Midbrain (tissue), 1 donor: ENCODE measurements at places on chromosomes 4 and X.

DNA sequence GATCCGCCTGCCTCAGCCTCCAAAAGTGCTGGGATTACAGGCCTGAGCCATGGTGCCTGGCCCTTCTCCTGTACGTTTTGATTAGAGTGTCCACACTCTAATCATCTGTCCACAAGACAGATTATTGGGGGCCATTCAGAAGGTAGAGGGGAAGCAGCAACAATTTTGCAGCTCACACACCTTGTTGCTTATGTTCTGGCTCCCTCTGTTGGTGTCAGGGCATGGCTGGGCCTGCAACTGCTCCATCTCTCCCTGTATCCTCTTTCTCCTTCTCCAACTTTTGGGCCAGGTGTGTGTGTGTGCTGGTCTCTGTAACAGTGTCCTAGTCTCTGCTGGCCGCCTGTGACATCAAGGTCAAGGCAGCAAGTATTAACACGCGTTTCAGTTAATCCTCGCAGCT, 125.5 kb upstream of the MBNL3 start:
- no peak for DNase-seq

DNA sequence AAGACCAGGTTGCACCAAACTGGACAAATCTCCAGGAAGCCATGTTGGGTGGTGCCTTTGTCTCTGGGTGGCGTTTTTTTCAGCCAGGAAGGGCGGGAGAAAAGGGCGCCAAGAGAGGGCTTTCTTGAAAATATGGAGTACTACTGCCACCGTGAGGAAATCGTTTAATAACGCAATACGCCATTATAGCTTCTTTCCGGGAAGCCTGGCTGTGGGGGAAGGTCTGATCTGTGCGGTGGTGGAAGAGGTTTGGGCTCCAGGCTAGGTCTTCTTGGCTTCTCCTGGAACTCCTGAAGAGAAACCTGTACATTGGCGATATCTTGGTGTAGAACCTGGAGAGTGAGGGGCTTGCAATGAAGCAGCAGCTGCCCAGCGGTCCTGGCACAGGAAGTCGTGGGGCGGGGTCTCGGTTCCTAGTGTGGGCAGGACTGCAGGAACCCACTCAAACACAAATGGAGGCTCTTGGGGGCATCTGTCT, 202.7 kb downstream of the OR13H1 start:
- peak; percentile 86 for DNase-seq

DNA sequence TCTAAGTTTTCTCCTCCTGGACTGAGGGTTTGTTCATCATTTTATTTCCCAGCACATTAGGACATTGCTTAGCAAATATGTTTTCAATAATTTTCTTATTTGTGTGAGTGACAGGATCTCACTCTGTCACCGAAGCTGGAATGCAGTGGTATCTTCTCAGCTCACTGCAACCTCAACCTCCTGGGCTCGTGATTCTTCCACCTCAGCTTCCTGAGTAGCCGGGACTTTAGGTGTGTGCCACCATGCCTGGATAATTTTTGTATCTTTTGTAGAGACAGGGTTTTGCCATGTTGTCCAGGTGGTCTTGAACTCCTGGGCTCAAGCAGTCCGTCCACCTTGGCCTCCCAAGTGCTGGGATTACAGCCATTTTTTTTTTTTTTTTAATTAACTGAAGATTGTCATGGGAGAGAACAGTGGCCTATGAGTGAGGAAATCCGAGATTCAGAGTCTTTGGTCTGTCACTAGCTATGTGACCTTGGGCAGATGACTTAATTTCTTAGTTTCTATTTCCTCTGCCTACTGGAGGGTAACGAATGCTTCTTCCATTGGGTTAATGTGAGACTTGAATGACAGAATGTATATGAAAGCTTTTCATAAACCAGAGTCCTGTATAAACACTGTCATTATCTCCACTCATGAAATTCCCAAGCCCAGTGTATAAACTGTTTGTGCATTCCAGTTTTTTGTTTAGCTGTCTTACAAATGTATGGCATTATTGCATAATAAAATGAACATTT, 23.9 kb downstream of the MOB1B start:
- no peak for DNase-seq

DNA sequence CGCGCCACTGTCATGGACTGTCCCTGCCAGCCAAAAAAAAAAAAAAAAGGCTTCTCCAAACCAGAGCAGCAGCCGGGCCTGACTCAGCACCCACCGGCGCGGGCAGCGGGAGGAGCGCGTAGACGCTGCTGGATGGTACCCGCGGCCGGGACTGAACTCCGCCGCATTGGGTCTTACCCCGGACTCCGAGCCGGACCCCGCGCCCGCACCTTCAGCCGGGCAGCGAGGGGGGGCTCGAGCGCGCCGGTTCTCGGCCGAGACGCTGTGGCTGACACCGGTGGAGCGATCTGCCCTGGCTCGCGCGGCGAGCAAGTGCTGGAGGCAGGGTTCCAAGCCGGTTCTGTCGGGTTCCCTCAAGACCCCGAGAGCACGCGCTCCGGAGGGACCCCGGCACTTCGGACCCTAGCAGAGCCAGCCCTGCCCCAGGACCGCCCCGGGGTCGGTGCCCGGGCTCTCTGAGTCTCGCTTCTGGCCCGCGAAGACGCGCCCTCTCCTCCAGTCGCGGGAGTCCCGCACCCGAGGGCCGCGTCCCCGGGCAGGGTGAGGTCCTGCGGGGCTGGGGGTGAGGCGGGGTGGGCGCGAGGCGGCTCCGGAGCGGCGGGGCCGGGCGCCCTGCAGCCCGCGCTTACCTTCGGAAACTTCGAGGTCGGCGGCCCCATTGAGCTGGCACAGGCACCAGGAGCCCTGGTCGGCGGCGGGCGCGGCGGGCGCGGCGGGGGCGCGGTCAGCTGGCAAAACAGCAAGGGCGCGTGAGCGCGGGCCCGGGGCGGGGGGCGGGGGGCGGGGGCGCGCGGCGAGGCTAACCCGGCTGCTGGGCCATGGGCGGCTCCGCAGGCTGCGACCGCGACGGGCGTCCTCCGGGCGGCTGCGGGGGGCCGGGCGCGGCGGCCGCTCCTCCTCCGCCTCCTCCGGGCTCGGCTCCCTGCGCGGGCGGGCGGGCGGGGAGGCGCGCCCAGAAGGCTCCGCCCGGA, 11.8 kb upstream of the MAN2B2 start:
- no peak for DNase-seq

- DNase-seq: no peak
Measured at GRCh38 chr4:155703486-155704247, 37.0 kb downstream of the GUCY1A1 start.
